ENCODE measurements at places on chromosomes 1 and 21.
A peak's percentile ranks its signal among the peaks of the same experiment; 100 is the strongest.

DNA sequence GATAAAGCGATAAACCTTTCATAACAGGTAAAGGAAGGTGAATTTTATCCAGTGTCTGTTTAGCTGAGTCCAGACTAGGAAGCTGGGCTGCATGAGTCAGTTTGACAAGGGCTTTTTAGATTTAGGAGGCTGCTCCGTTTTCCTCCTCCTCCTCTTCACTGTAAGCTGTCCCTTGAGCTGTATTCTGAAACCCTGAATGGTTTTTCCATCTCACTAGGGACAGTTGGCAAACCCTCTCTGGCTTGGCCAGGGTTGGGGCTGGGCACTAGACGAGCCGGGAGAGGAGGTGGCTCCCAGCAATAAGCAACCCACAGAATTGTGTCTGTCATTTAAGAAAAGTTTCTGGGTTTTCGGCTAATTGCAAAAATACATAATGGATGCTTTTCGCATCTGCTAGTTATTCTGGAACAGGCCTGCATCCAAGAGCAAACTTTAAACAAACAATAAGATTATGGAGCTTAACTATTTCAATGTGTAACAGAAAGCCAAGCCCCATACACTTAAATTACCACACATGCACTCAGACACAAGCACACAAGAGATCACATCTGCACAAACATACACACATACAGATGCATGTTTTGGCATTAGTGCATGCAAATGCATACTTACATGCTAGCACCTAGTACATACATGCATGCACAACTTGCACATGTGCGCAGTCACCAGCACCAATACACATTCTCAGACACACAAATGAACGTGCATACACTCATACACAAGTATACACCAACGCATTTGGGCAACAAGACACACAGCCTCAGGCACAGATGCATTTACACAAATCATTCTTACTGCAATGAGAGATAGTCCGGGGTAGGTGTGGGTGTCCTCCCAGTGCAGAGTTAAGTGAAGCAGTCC lies 27.8 kb upstream of the FOXE3 start:
- no peak for DNase-seq

DNA sequence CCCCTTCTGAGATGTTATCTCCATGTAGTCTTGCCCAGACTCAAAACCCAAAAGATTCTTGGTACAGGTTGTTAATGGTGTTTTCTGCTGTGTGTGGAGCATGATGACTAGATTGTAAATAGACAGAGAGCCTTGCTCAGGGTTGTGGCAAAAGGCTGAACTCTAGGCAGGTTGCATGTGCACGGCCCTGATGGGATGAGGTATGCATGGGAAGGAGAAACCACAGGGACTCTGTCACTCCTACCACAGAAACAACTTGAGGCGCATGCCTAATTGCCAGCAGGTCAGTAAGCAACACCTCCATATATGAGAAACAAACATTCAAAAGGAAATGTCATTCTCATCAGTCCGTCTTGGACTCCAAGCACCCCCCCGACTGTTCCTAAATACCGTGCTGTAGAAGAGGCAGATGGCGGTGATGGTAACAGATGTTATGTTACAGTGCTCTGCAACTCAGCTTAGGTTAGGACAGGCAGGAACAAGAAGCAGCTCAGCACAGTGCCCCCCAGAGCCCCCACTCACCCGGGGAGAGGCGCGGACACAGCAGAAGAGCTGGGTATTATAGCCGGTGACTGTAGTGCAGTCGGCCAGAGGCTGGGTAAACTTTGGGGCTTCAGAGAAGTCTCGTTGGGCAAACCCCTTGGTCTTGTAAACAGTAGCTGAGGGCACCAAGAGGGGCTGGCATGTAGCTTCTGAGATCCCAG lies 10.9 kb downstream of the MYBPHL start:
- no peak for DNase-seq

GRCh38 chr21:28604946-28605537 lies 387.6 kb downstream of the LTN1 start:
- no peak for DNase-seq

DNA sequence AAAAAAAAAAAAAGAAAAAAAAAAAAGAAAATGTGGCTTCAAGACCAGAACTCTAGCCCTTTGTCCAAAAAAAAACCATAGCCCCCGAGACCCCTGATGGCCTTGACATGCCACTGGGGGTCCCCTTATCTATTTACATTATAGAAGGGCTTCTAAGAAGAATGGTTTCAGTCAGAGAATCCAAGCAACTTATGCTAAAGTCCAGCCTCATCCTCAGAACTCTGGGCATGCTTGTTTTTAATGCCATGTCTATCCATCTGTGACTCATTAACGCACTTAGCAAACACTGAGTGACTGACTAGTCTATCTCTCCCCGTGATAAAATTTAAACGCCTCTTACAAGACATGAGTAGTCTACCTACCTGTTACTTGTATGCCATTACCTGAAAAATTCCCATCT lies 29.3 kb downstream of the ERG start:
- no peak for DNase-seq

- DNase-seq = no peak
Observed at GRCh38 chr1:55751776-55752175, 536.6 kb upstream of the USP24 start.

DNA sequence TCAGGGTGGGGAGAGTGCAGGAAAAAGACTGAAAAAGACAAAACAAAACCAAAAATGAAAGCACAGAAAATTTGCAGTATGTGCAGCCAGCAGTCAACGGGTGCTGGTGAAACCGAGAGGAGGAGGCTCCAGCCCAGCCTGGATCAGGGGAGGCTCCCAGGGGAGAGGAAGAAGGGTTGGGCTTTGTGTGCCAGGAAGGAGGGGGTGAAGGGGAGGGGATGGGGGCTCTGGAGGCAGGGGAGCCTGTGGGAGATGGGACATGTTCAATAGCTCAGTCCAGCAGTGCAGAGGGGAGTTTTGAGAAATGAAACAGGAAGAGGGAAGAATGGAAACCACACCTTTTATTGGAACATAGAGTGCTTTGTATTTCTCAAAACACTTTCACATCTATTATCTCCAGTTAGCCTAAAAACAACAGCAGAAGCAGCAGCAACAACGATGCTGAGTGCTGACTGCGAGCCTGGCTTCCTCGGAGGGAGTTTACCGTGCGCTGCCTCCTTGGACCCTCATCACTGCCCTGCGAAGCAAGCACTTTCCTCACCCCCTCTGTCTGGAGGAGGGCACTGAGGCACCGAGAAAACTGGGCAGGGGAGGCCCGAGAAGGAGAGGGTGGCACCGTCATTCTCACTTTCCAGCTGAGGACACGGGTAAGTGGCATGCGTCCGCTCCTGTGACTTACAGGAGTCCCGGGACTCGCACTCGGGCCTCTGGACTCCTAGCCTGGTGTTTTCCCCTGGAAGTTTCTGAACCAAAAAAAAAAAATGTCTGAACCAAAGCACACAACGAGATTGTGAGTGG lies 62.9 kb downstream of the MDM4 start:
- peak; percentile 16 for DNase-seq

GRCh38 chr1:159088546-159089183 lies 12.1 kb upstream of the AIM2 start:
- no peak for DNase-seq

DNA sequence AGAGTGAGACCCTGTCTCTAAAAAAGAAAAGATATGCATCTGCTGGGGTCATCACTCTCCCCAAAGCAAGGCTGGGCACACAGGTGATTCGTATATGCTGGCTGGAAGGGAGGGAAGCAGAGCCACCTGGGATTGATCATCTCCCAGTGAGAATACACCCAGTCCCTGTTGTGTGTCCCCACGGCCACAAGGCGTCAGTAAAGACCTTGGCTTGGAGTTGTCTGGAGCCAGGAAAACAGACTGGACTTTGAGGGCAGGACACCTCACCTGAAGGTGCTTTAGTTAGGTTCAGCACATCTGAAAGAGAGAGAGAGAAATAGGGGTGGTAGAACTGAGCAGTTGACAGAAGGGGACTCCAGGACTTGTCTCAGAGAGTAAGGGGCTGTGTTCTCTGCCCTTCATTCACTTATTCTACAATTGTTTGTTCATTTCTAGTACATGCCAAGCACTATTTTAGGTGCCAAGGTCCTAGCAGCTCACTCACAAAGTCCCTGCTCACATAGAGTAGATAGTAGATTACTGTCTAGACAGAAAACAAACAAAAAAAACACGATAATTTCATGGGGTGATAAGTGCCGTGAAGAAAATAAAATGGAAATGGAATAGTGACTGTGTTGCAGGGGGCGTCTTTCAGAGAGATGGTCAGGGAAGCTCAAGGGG lies 13.5 kb downstream of the CITED4 start:
- DNase-seq = no peak

DNA sequence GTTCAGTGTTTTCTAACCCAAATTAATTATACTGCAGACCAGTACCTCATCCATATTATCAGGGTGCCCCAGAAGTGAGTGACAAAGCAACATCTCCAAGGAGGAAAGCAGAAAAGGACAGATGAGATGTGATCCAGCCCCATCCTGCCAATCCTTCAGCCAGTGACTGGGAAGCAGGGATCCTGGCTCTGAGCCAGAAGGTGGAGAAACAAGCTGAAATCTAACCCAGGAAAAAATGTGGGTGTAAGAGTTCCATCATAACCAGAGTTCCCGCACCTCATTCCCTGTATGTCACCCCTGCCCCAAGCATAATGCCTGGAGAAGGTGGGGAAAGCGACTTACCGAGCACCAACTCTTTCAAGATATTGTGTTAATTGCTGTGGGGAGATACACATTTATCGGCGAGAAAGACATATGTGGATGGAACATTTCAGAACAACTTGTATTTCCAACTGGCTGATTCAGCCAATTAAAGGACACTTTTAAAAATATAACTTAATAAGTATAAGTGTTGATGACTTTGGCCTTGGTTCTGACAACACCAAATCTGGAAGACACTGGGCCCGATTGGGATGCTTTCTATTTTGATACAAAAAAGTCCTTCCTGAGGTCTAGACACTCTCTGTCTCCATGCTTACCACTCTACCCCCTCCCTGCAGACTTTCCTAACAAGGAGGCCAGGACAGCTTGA lies 14.9 kb downstream of the PLEKHA6 start:
- DNase-seq = no peak

DNA sequence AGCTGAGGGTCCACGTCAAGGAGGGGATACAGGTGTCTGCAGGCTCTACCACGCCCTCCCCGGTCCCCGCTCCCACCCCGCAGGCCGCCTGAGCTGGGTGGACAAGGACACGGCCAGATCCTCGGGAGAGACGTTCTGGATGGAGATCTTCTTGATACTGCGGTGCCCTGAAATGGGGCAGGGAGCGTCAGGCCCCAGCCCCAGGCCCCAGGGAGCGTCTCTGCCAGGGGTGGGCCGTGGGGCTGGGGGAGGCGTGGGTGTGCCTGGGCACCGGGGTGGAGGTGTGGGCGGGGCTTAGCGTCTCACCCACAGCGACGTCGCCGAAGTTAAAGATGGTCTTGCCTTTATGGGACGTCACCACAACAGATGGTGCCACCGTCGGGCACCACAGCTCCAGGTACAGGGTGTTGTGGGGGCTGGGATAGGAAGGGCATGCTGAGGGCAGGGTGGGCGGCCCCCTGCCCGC lies 7.3 kb upstream of the TMEM52 start:
- no peak for DNase-seq

GRCh38 chr21:45486443-45487160 lies 55.6 kb downstream of the SLC19A1 start:
- DNase-seq = no peak

DNA sequence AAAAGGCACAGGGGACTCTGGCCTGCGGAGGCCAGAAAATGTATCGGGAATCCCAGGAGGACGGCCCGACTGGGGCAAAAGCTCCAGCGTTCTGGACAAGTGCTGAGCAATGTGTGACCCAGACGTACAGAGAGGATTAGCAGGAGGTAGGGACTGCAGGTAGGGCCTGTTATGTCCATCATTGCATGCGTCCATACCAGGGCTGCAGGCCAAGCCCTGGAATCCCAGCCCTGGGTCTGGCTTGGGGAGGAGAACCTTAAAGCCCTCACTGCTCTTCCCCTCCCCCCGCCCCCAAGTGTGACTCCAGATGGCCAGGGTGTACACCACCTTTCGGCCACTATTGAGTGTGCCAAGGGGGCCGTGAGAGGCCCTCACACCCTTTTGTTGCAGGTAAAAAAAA lies 2.0 kb downstream of the RNF207 start:
- DNase-seq = no peak

DNA sequence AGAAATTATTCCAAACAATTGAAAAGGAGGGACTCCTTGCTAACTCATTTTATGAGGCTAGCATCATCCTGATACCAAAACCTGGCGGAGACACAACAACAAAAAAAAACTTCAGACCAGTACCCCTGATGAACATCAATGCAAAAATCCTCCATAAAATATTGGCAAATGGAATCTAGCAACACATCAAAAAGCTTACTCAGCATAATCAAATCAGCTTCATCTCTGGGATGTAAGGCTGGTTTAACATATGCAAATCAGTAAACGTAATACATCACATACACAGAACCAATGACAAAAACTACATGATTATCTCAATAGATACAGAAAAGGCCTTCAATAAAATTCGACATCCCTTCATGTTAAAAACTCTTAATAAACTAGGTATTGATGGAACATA lies 440.1 kb downstream of the NUF2 start:
- DNase-seq = no peak

- DNase-seq = no peak
Observed at GRCh38 chr1:27656157-27656893, 15.7 kb downstream of the IFI6 start.

DNA sequence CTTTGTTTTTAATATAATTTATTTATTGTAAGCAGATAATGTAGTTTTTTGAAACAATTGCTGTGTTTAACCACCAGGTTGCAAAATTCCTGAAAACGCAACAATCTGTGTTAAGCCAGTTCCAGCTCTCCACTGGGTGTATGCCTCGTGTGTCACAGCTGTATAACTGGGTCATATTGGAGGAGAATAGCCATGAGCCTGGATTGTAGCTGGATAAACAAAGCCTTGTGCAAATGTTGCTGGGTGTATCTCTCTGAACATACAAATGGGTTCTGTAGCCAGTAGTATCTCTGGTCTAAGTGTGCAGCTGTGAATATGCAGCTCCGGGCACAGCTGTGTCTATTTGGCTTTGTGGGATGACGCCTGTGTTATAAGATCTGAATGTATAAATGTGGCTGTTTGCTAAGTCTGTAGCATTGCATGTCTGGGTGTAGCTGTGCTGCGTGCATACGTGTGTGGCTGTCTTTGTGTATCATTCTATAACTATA lies 2.8 kb downstream of the TCEA3 start:
- DNase-seq = no peak

DNA sequence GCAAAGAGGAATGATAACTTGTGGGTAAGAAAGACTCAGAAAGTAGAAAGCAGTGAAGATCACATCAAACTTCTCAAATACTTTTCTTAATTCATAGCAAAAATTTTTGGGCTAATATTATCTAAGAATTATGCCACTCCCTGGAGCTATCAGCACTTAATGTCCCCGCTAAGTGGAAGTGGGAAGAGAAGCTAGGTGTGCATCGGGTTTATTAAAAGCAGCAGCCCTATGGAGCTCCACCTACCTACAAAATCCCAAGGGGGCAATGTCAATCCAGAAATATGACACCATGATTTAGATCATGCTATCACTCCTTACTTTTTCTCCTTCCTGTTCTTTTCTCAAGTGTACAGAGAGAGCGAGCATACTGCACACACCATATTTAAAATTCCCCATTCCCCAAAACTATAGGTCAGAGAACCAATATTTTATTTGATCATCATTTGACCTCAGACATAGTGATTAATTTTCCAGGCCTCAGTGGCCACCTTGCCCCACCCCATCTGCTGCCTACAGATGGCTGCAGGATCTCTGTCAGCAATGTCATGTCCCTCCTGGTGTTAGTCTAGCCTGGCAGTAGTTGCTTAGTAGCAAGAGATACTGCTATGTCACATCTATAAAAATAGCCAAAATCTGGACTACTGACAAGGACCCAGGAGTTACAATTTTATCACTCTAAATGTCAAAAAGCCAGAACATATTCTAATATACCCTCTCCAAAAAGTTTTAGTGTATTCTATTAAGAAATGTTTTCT lies 66.6 kb downstream of the MAP3K21 start:
- DNase-seq = no peak

- no peak for DNase-seq
Observed at GRCh38 chr1:231500666-231501065, 27.8 kb upstream of the TSNAX start.

Data from stimulated activated CD4-positive, alpha-beta T cell treated with anti-CD3 and anti-CD28 coated beads, Interleukin-15, amount 100 ng/mL, for 1 hour (primary cell).